Left ventricle myocardium inferior (tissue), 1 donor: ENCODE measurements at places on chromosomes 13 and 19. TPM values are rescaled to one million over a fixed set of nuclear protein-coding genes. Genes with fewer than 3 reads are reported as not detected.

DNA sequence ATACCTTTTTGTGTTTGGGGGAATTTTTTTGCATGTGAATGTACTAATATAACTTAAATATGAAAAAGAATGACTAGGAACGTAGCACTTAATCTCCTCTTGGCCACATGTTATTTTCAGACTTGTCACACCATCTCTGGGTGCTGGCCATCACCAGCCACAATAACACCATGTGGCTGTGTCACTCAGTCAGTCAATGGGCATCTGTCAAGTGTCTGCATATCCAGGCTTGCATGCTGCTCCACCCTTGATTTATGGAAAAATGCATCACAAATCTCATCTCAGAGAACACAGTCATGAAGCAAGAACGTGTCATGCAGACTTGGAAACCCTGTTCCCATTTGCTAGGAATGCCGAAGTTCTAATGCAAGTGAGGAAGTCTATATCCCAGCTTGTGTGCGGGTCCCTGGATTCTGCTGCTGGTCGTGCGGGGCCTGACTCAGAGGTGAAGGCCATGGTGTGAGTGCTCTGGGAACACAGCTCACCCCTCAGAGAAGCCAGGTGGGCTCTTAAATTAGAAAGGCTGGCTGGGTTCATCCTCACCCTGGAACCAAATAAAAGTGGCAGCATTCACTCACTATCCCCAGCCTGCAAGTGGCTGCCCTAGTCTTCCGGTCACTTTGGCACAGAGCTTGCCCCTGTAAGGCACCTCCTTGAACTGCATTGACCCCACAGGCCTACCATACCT lies 53.6 kb upstream of the ARHGEF7 start:
- DNase-seq, result no peak

DNA sequence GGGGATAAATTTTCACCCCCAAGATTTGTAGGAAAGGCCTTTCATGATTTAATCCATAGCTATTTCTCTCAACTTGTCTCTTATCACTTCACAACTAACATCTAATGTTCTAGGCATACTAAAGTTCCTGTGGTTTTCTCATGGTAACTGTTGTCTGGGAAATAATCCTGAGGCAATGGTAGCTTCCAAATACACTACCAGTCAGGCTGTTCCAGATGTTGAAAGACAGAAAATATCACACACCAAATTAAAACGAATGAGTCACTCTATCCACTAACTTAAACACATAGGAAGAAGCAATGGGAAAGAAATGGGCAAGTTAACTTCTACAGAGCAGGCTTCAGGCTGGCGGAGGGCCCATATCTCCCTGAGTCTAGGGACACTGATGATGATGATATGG lies 77.7 kb upstream of the MYO16 start:
- DNase-seq, result no peak

DNA sequence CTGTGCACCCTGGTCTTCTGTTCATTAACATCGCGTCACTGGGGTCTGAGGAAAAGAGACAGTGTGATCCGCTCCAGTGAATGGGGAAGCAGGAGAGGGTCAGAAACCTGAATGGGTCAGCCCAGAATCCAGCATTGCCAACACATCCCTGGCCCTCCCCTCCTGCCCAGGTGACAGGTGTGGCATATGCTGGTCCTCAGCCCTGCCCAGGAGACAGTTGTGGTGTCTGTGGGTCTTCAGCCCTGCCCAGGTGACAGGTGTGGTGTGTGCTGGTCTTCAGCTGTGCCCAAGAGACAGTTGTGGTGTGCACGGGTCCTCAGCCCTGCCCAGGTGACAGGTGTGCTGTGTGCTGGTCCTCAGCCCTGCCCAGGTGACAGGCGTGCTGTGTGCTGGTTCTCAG lies 8.0 kb downstream of the TFDP1 start:
- DNase-seq, result no peak

DNA sequence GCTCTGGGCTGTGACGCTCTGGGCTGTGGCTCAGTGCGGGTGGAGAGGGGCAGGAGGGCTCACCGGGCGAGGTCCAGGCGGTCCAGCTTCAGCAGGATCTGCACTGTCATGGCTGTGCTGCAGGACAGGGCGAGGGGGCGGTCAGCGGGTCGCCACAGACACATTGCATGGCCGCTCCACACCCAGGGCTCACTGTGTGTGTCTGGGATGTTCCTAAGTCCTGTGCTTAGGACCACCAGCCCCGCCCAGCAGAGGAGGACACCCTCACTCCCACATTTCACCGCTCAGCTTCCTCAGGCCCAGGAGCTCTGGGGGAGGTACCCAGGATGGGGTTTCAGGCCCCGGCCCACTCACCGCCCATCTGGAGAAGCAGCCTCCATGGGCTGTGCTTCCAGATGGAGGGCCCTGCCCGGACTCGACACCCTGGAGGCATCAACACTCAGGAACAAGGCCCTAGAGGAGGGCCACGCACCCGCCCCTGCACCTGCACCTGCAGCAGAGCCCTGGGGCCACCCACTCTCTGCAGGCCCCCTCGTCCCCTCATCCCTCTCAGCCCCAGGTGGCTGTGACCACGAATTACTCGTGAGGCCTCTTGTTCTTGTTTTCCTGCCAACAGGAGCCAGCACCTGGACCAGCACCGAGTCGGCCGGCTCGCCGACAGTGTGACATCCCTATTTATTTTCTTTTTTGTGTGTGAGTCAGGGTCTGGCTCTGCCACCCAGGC lies 9.7 kb upstream of the CERS1 start:
- no peak for DNase-seq

GRCh38 chr19:52889931-52890330 lies 7.5 kb downstream of the ZNF320 start:
- DNase-seq, result no peak

- no peak for DNase-seq
These were observed 48.8 kb downstream of the DCLK1 start for GRCh38 chr13:36082396-36082795.

DNA sequence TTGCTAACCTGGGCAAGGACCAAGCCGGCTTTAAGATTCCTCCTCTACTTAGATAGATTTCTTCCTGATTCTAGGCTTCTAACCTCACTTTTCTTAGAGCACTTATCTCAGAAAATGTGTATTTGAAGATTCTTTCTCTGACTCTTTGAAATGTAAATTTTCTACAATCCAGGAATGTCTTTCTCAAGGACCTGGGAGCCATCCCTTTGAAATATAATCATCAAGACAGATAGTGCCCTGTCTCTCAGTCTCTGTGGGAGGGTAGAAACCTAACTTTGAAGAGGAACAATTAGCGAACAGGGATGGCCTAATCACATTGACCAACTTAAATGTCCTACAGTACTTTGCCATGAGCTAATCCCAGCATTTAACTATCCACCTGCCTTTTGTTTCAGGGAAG lies 1646.0 kb downstream of the PCDH9 start:
- no peak for DNase-seq

- no peak for DNase-seq
These were observed 70.9 kb downstream of the PEPD start for GRCh38 chr19:33450689-33451088.

DNA sequence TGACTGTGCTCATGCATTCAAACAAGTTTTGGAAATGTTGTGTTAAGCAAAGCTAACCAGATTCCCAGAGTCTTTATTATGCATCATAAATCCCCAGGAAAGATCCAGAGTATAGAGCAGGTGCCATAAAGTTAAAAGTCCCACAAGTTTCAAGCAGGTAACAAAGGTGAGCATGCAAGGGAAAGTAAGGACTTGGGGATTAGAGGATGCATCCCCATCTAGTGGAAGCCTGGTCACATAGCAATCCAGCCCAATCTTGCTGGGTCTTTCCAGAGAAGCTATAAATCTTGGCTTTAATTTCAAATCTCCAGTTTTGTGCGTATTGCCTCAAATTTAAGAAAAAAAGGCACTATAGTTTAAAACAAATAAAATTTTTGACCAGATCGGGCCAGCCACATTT lies 72.7 kb downstream of the ZNF254 start:
- no peak for DNase-seq

- peak; percentile 50 for DNase-seq
These were observed 348.1 kb downstream of the FOXO1 start for GRCh38 chr13:40318366-40318765.

- no peak for DNase-seq
These were observed 37.6 kb upstream of the MAB21L1 start for GRCh38 chr13:35514061-35514477.

GRCh38 chr13:79604752-79605151 lies 123.8 kb downstream of the NDFIP2 start:
- DNase-seq, result no peak

DNA sequence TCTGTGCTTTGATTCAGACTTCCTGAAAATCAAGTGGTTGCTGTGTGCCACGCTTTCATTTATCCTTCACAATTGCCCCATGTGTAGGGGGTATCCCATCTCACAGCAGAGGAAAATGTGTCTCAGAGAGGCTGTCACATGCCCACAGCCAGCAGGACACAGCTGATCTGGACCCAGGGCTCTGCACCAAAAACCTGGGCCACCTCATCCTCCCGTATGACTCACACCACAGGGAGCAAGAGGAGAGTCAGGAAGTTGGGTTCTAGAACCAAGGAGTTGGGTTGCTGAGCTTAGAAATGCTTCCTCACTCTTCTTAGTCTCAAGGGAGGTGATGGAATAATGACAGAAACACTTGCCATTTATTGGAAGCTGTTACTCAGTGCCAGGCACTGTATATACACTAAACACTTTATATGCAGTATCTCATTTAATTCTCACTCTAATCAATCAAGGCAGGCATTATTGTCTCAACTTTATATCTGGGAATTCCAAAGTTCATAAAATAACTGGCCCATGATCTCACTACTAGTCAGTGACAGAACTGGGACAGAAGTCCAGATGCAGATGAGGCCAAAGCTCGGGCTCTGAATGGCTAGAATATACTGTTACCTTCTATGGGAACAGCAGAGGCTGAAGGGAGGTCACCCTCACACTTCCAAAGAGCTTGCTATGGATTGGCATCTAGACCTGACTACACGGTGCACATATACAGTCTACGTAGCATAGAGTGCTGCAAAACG lies 47.7 kb upstream of the ATP12A start:
- no peak for DNase-seq

GRCh38 chr19:58354478-58355030 lies 1.3 kb upstream of the A1BG start:
- DNase-seq, result no peak

DNA sequence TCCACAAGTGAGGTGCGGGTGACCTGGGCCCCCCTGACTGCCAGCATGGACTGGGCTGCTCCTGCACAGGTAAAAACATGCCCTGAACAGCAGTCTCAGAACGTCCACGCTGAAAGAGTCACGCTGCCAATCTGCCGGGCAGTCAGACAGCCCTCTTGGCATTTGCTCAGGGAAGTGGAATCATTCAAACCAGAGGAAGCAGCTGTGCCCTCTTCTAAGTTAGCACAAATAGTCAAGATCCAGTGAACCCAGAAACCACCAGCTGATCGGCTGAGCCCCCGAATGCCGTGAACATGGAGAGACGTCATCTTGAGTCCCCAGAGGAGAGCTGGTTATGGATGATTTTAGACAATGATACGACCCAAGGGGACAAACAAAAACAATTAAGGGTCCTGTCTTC lies 34.4 kb downstream of the KLF2 start:
- no peak for DNase-seq

DNA sequence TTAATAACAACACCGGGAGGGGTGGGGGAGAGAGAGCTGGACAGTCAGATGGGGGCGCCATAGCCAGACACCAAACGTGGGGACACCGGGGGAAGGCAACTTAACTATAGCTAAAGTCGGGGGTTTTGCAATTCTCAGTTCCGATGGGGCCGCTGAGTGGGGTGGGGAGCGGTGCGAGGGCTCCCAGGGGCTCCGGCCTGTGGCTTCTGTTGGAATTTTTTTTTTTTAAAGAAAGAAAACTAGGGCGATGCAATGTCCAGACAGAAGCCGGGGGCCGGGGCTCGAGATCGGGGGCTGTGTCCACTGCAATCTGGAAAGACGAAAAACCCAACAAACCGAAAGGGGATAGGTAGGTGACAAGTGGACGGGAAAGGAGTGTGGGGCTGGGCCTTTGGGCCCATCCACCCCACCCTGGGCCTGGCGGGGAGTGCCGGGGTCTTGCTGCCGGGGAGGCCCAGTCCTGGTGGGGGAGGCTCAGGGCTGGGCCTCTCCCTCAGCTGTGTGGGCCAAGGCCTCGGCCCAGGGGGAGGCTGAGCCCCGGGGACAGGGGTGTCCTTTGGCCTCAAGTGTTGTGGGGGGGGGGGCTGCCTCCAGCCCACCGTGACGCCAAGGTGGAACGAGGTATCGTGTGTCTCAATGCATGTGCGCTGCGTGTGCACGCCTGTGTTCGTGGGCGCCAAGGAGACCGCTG lies 17.3 kb downstream of the PRKCSH start:
- no peak for DNase-seq

DNA sequence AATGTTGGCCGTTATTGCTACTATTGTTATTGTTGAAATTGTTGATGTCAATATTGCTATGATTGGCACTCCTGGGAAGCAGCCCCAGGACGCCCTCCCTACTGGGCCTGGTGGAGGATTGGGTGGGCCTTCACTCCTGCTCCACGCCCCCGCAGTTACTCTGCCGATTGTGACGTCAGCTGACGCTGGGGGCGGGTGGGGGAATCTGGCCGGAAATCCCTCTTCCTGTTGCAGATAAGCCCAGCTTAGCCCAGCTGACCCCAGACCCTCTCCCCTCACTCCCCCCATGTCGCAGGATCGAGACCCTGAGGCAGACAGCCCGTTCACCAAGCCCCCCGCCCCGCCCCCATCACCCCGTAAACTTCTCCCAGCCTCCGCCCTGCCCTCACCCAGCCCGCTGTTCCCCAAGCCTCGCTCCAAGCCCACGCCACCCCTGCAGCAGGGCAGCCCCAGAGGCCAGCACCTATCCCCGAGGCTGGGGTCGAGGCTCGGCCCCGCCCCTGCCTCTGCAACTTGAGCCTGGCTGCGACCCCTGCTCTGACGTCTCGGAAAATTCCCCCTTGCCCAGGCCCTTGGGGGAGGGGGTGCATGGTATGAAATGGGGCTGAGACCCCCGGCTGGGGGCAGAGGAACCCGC lies at the start of gene ETV2:
ETV2 (plus strand) TSS at position 231 of the 637 bp plus-strand sequence. CDS start 716 bp downstream, outside the sequence.
- DNase-seq, result no peak

The ZNF433 gene
- 3.4 TPM for total RNA-seq

The PGLYRP1 gene
- not detected for total RNA-seq

The CTXN1 gene
- 0.22 TPM for total RNA-seq

The OVOL3 gene
- not detected for total RNA-seq

The FGF9 gene
- 12.3 TPM for total RNA-seq

The ATP7B gene
- total RNA-seq, result 3.8 TPM

The EPN1 gene
- total RNA-seq, result 205 TPM

The ENOX1 gene
- total RNA-seq, result 0.60 TPM

The DCLK1 gene
- 8.4 TPM for total RNA-seq

The CCDC194 gene
- total RNA-seq, result not detected

The IZUMO2 gene
- total RNA-seq, result not detected

The ANKRD24 gene
- total RNA-seq, result 0.22 TPM

The ADM5 gene
- 0.49 TPM for total RNA-seq

The ZSWIM9 gene
- 7.6 TPM for total RNA-seq

The AMER2 gene
- total RNA-seq, result not detected

The CPAMD8 gene
- 13.7 TPM for total RNA-seq

The ZNF728 gene
- 5.6 TPM for total RNA-seq

The FREM2 gene
- total RNA-seq, result not detected

The MBD3L3 gene
- total RNA-seq, result not detected
